Bronchial epithelial cell (primary cell): ENCODE measurements at places on chromosomes 12 and 14. TPM values are rescaled to one million over a fixed set of nuclear protein-coding genes. Genes with fewer than 3 reads are reported as not detected.

Gene BTBD6
- total RNA-seq = 63.4 and 75.8 TPM in 2 replicates

Gene CCDC60
- total RNA-seq = 0.26 TPM in 2 replicates

Gene GPD1
- total RNA-seq = 0.26 and 0.53 TPM in 2 replicates

Gene SERPINA12
- not detected in 2 replicates for total RNA-seq

Gene TESPA1
- not detected in 2 replicates for total RNA-seq

Gene RECQL
- total RNA-seq = 38.5 and 46.6 TPM in 2 replicates

Gene HELB
- 2.2 and 2.6 TPM in 2 replicates for total RNA-seq

Gene ABCD2
- not detected in 2 replicates for total RNA-seq

Gene KLRG1
- total RNA-seq = under 0.01 TPM in 1 of 2 replicates, not detected in the other

Gene SELPLG
- total RNA-seq = under 0.01 and 0.13 TPM in 2 replicates

Gene DBX2
- total RNA-seq = not detected in 2 replicates

Gene NPFF
- not detected in 2 replicates for total RNA-seq

Gene TMEM52B
- total RNA-seq = not detected in 2 replicates

Gene KIF5A
- under 0.01 and 0.26 TPM in 2 replicates for total RNA-seq

Gene ANKRD33
- not detected in 2 replicates for total RNA-seq

Gene GLI1
- under 0.01 and 0.26 TPM in 2 replicates for total RNA-seq

Gene LHX5
- 0.26 and 0.77 TPM in 2 replicates for total RNA-seq

Gene DYRK2
- 17.6 and 23.8 TPM in 2 replicates for total RNA-seq

Gene CISTR
- not detected in 2 replicates for total RNA-seq

Gene RPL10L
- not detected in 2 replicates for total RNA-seq

Gene SVOP
- total RNA-seq = not detected in 2 replicates

Gene SOX5
- total RNA-seq = under 0.01 TPM in 2 replicates

Gene RD3L
- not detected in 2 replicates for total RNA-seq

Gene RARG
- total RNA-seq = 24.7 and 74.6 TPM in 2 replicates
